ENCODE measurements at places on chromosomes 2 and 18.
A peak's percentile ranks its signal among the peaks of the same experiment; 100 is the strongest.

DNA sequence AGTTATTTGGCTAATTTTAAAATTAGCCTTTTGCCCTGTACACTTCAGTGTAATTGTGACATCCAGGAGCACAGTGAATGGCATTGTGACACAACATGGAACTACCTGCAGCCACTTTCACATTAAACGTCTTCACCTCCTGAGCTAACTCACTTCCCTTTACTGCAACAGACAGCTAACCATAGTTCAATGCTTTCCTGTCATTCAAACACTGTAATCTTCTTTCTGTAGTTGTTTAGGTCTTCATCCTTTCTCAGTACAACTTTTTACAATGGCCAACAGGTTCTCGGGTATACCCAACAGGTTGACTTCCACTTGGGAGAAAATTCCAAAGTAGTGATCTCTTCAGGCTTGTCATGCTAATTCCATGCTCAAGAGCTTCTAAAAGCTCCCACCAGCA, 8.6 kb upstream of the AGPS start:
- DNase-seq = no peak

DNA sequence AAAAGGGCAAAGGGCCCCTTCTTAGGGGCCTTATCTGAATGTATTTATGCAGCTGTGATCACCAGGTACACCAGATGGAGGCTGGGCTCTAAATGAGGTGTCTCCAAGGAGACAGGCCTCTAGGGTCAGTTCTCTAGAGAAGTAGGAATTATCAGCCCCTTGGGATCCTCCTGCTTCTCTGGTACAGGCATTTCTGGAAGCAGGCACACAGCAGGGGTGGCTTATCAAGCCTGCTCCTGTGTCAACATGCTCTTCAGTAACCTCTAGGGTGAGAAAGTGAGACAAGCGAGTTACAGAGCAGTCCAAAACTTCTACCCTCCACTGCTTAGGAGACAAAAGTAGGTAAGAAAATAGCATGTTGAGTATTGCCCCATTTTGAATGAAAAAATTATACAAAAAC, 13.8 kb downstream of the TPGS2 start:
- no peak for DNase-seq

DNA sequence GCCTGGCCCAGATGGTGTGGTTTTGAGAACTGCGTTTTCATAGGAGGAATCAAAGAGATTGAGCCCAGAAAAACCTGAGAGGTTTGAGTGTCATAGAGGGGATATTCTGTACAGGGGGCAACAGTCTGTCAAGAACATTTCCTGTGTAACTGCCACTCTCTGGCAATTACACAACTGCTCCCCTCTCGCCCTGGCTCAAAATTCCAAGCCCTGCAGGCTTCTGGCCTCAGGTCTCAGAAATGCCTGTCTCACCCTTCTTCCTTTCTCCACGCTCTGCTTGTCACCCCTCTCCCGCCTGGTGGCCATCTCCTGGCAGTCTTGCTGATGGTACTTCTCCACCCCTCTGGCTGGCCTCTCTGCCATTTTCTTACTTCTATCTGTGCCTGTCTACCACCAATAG, 4.0 kb downstream of the VAMP5 start:
- no peak for DNase-seq

- peak; percentile 71 for DNase-seq
Observed at GRCh38 chr2:136207030-136207623, 89.2 kb upstream of the CXCR4 start.

DNA sequence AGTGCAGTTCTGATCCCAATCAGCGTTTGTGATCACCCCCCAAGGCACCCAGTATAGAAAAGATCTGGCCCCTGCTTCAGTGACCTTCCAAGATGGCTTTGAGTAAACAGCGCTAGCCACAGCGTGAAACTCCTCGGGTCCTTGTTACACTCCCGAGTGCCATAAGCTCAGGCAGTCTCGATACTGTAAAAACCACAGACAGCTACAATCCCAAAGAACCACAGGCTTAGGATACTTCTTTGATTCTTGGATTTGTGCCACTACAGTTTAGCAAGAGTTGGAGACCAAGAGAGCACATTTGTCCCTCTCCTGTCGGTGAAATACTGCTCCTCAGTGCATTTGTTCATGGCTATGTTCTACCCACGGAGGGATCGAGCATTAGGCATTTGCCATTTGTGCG, 352.5 kb upstream of the ZNF521 start:
- DNase-seq = no peak

GRCh38 chr2:238155051-238155760, 3.6 kb upstream of the ERFE start:
- DNase-seq = no peak
